ENCODE measurements at places on chromosomes 16 and 17.
A peak's percentile ranks its signal among the peaks of the same experiment; 100 is the strongest.

DNA sequence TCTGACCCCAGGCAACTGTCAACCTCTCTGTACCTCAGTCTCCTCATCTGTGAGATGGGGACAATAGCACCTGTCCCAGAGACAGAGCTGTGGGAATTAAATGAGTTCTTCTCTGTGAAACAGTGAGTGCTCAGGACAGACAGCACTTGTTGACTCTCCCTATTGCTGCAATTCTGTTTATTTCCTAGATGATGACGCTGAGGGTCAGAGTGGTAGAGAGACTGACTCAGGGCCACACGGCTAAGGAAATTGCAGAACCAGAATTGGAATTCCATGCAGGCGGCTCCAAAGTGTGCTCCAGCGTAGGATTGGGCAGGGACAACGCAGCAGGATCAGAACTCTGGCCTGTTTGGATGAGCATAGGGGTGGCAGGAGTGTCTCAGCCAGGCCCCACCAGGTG is 302.2 kb downstream of the C16orf95 start:
- DNase-seq, result no peak

- DNase-seq, result peak; percentile 60
Measured at GRCh38 chr16:56558024-56558747, 6.7 kb upstream of the MT4 start.

DNA sequence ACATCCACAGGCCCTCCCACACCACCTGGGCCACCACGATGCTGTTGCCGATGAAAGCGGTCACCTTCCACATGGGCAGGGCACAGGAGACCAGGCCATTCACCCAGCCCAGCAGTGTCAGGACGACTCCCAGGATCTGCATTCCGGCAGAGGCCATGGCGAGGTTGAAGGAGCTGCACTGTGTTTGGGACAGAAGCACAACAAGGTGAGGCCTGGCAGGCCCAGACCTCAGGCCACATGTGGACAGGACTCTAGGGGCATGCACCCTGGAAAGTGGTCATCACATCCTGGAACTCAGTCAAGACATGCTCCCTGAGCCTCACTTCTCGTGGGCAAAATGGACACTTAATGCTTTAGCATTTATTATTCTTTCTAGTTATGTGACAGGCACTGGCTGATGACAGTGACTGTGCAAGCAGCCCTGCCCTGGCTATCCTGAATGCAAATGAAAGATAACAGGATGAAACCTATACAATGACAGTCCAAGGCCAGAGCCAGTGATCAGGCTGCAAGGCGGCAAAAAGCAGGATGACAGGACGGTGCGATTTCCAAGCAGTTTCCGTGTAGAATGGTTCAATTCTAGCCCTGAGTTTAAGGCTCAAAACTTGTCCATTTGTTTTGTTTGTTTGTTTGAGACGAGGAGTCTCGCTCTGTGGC is 2.0 kb downstream of the CLDN6 start:
- no peak for DNase-seq

- DNase-seq, result no peak
Measured at GRCh38 chr16:6105115-6105514, 1007.5 kb upstream of the EEF2KMT start.

DNA sequence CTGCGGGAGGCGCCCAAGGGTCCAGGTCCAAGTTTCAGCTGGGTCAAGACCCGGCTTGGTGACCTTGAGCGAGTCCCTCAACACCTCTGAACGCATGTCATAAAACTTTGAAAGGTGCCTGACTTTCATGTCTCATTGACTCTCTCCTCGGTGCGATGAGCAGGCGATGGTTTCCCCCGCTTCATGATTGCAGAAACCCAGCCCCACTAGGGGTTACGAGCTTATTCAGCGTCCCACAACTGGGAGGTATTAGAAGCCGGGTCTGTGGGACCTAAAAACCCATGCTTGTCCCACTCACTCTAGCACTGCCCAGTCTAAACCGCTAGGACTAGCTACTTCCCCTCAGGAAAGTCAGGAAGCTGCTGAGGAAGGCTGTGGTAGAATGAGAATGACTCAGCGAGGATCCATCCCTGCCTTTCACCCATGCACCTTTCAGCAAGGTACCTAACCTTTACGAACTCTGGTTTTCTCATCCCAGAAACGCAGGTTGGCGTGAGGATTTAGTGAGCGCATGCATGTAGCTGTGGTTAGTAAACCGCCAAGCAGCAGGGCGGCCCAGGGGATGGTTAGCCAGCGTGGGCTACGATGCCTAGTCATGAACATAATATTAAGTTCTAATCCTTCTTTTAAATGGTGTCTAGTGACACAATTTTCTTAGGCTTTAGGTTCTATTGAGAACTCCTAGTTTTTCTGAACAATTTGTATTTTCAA is 26.2 kb upstream of the RFFL start:
- DNase-seq, result no peak

- no peak for DNase-seq
Measured at GRCh38 chr17:67177732-67178131, 67.3 kb downstream of the HELZ start.

DNA sequence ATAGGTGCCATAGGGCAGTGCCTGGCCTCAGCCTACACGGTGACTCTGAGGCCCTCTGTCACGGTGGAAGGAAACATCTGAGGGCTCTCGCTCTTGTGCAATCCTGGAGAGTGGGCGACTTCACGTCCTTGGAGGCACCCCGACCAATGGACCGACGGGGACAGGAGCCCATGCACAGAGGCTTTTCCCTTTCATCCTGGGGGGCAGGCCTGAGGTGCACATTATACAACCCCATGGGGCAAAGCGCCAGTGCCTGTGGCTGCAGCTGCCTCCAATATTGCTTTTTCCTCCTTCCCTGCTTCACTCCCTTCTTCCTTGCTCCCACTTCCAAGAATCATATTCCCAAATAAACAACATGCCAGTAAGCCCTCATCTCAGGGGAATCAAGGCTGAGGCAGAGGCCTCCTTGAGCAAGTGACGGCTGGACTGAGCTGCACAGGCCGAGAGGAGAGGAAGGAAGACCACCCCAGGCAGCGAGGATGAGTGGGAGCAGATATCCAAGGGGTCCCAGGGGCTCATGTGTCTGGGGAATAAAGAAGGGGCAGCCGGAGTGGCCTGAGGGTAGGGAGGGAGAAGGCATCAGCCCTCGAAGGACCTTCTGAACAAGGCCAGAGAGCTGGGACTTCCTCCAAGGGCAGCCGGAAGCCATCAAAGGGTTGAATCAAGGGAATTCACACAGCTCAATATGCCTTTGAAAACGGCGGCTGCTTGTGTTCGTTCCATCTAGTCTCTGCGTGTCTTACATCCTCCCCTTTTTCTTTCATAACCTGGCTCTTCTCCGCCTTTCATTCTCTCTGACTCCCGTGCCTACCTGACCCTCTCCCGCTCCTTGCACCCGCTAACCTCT is 42.6 kb upstream of the RPL38 start:
- DNase-seq, result no peak

GRCh38 chr16:75138636-75139035 is 9.7 kb upstream of the ZFP1 start:
- DNase-seq, result no peak

DNA sequence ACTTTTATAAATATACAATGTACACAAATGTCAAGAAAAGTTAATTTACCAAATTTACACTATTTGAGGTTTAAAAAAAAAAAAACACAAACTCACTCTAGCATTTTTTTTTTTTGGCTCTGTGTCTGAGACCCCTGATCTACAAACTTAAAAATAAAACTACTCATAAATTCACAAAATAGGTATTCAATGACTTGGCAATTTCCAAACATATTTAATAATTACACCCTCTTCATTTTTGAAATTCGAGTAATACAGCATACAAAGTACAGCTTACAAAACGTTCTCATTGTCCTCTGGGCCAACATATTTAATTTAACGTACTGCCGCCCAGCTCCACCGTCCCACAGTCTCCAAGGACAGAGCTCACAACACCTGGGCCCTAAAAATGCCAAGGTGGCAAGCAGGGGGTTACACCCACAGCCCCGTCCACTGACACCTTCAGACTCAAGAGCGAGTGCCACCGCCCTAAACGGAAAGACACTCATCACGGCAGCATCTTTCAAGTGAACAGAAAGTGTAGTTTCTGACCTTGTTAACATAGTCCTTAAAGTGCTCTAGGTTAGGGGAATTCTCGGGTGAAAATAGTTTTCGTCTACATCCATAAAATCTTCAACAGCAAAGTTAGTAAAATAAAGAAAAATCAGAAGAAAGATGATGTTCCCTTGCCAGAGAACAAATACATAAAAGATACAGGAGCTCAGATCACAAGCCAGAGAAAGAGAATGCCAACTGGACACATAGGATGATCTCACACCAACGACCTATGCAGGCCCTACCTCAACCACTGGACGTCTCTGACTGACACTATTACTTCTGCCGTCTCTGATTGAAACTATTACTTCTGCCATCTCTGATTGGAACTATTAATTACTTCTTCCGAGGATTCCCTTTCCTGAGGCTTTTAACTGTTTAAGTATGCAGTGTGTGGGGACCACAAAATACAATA is 4.2 kb downstream of the ADCY9 start:
- no peak for DNase-seq

DNA sequence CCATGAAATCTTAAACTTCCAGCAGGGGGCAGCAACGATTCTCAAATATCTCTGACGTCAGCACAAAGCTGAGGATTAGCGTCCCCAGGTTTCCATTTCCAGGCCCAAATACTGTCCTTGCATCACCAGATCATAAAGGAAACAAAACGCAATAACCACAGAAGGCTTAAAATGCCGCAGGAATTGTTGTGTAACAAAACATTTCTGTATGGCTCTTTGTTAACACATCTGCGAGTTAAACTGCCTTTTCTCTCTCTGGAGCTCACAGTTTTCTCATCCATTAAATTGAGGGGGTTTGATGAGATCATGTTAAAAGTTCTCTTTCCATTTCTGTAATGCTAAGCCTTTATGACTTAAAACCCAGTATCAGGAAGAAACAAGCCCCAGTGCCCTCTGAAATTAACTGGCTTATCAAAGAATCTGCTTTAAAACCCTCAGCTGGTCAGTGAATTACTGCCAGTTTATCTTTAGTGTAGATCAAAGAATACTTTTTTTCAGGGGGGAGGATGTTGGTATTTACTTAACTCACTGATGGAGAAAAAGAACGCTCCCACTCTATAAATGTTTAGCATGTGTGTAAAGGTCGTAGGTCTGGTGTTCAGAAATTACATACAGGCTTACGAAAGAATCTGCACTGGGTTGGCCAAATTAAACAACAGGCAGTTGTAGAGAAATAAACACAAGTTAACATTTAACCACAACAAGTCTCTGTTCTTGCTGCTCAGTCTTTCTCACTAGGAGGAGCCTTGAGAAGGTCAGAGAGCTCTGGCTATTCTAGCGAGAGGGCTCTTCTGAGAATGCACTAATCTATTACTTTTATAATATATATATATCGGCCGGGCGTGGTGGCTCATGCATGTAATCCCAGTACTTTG is 10.6 kb upstream of the TERF2 start:
- DNase-seq, result no peak

GRCh38 chr17:41324180-41325075 is 8.9 kb upstream of the KRTAP17-1 start:
- DNase-seq, result no peak

DNA sequence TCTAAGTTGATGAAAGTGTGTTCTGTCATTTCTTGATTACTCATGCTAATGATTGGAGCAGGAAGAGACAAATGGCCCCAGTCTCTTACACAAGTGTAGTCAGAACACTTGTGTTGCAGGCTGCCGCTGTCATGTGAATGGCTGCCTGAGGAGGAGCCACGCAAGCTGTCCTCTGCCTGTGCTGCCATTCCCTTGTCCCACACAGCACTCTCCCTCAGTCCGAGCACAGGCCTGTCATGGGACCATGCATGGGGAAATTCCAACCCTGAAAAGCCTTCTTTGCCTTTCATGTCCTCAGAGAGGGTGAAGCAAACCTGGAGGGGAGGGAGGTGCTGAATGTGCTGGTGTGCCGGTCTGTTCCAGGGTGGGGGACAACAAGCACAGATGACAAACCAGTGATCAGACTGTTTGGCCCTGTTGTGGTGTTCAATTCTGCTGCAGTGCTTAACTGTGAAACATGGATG is 109.4 kb downstream of the MRTFB start:
- DNase-seq, result no peak

- DNase-seq, result no peak
Measured at GRCh38 chr16:835373-835772, 34.8 kb upstream of the GNG13 start.

- DNase-seq, result no peak
Measured at GRCh38 chr16:81855552-81856153, 76.6 kb downstream of the PLCG2 start.

DNA sequence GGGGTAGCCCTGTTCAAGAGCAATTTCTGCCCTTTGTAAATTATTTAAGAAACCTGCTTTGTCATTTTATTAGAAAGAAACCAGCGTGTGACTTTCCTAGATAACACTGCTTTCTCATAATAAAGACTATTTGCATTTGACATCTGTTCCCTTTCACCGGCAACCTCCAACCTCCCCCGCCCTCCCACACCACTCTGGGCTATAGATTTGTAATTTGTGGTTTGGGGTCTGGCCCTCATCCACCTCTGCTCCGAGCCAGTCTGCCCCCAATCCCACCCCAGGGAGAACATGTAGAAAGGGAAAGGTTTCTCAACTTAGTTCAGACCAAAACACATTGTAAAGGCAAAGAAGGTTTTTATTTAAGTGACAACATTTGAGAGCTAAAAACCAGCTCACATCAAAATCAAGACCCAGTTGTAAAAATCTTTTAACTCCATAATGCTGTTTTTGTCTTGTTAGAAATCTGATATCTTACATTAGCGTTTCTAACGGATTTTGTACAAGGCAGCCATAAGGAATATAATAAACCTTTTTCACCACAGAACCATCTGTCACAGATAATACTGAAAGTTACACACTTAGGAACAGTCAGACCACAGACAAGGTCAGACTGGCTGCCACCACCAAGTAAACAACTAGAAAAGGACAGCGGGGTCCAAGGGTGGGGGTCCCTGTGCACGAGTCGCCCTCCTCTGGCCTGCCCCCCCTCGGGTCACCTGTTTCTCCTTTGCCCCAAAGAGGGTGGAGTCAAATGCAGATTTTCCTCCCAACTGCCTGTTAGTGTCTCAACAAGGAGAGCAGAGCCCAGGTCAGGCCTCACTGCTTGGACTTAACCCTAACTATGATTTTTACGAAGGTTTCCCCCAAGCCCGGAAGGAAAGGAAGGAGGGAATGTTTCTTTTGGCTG is 6.9 kb downstream of the PIMREG start:
- DNase-seq, result no peak

GRCh38 chr16:49664221-49665215 is 191.4 kb downstream of the ZNF423 start:
- DNase-seq, result no peak

- no peak for DNase-seq
Measured at GRCh38 chr16:76294396-76295214, 17.4 kb downstream of the CNTNAP4 start.

DNA sequence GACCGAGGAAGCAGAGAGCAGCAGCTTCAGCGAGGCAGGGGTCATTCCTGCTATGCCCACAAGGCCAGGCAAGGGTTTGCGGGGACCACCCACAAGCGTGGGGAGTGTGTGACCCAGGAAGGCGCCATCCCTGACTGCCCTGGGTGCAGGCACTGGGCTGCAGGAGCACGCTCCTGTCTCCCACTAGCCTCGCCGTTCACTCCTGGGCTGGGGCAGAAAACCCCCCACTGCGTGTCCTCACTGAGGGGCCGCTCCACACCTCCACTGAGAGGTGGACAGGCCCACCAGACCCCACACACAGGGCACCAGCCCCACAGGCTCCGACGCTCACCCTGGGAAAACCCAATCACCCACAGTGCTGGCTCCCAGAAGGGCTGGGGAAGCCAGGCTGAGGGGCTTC is 56.1 kb downstream of the KLHDC4 start:
- no peak for DNase-seq

GRCh38 chr17:40509626-40510327 is 8.4 kb upstream of the TNS4 start:
- DNase-seq, result no peak
